ENCODE measurements at places on chromosomes 2 and 18.

DNA sequence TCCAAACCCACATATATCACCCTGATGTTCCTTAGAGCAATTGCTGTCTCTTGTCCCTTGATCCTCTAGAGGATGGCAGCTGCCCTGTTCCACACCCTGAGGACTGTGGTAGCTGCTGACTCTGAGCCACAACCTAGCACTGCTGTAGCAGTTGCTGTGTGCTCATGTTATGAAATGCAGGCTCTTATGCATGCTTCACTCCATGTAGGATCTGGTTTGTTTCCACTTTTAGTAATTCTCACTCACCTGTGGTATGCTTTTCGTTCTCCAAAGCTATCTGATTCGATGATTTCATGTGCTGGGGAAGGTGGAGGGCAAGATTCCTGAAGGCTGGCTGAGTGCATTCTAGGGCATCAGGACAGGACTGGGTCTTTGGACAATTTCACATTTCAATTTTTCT, 649.0 kb upstream of the RAB6C start:
- no peak for DNase-seq

- no peak for DNase-seq
Measured at GRCh38 chr2:42100683-42101205, 52.9 kb downstream of the PKDCC start.

GRCh38 chr2:140584471-140584870, 1546.3 kb downstream of the LRP1B start:
- no peak for DNase-seq

DNA sequence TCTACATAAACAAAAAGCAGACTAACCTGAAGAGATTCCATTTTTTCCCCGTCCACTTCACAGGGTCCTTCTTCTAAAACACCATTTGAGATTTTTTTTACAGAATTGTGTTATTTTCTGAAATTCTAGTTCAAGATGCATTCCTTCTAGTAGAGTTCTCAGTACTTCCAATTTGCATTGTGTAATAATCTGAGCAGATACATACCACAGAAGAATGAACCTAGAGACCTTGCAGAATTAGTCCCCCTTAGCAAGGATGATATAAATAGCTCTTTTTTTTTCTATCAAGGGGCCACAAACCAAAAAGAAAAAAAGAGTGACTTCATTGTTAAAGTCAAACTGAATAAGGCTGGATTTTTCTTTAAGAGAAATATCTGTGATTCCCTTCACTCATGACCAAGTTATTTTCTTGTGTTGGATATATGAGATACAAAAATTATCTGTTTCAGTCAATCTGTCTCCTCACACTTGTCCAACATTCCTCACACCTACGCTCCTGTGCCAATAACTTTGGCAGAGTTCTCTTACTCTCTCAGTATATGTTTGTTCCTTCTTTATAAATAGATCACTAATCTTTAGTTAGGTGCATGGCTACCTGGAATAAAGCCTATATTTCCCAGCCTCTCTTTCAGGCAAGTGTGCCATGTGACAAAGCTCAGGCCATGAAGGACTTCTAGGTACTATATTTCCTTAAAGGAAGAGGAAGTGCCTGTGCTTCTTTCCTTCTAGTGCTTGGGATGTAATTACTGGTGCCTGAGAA, 183.5 kb downstream of the ZNF385B start:
- DNase-seq, result no peak

DNA sequence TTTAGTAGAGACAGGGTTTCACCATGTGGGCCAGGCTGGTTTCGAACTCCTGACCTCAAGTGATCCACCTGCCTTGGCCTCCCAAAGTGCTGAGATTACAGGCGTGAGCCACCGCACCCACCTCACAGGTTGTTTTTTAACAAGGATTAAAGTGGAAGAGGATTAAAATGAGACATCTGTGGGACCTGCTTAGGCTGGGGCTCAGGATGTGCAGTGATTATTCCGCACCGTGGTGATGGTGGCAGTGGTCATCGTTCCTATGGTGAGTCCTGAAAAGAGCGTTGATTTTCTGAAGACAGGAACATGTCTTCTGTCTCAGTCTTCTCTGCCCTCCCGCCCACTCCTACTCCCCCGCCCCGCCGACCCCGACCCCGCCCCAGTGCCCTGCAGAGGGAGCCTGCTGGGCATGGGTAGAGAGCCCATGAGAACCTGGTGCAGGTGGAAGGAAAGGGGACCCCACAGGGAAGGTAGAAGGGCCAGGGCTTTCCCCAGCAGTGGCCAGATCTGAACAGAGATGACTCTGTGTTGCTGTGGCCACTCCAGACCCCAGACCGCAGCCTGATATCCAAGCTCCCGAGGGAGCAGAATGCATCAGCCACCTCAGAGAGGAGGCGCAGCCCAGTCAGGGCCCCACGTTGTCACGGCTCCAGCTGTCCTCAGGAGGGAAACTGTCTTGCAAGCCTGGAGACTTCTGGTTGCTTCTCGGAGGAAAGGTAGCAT, 34.5 kb upstream of the FOSL2 start:
- DNase-seq, result no peak

GRCh38 chr2:9333591-9334171, 89.6 kb downstream of the ITGB1BP1 start:
- DNase-seq, result no peak

- DNase-seq, result no peak
Measured at GRCh38 chr2:134386310-134386709, 132.4 kb downstream of the MGAT5 start.

GRCh38 chr2:169071455-169071854, 2.1 kb downstream of the DHRS9 start:
- DNase-seq, result no peak

DNA sequence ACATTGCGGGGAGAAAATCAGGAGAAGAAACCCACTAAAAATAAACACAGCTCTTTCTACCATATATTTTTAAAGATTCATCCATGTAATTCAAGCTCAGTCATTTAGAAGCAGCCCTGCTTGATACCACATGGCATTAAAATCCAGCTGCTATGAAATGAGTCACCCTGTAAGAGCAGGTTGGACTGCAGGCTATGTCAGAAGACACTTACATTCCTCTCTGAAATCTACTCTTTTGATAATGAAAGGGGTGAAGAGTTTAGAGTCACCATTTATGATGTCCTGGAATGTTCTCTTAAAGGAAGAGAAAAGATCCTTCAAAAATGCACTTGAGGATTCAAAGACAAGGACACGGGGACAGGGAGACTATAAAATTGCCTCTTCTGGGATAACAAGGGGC, 100.6 kb upstream of the APCDD1 start:
- DNase-seq, result no peak

DNA sequence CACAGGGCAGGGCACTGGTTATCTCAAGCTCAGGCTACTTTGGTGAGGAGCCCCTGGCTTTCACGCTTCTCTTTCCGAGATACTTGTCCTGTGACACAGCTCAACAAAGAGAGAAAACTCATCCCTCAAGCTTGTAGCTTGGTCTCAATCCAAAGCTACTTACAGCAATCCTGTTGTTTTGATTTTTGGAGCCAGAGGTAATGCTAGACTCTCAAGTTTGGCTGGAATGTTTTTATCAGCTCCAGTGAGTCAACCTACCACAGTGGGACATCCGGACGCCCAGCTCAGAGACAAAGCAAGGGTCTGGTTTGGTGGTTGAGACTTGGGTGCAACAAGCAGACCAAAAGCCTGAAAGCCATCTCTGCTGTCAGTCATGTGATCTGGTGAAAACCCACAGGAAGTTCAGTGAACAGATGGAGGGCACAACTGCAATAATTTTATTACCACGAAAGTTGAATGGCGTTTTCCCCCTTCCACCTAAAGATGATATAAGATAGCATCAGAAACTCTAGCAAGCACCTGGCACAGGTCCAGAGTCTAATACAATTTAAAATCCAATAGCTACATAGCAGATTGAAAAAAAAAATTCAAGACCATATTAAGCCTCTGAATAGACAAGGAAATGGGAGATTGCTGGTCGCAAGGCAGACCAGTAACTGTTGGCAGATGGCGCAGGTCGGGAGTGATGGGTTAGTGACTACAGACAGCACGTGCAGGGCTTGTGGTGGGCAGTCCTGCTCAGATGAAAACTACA, 102.3 kb upstream of the SMAD7 start:
- DNase-seq, result no peak

- DNase-seq, result no peak
Measured at GRCh38 chr2:226788881-226789490, 10.6 kb downstream of the IRS1 start.

DNA sequence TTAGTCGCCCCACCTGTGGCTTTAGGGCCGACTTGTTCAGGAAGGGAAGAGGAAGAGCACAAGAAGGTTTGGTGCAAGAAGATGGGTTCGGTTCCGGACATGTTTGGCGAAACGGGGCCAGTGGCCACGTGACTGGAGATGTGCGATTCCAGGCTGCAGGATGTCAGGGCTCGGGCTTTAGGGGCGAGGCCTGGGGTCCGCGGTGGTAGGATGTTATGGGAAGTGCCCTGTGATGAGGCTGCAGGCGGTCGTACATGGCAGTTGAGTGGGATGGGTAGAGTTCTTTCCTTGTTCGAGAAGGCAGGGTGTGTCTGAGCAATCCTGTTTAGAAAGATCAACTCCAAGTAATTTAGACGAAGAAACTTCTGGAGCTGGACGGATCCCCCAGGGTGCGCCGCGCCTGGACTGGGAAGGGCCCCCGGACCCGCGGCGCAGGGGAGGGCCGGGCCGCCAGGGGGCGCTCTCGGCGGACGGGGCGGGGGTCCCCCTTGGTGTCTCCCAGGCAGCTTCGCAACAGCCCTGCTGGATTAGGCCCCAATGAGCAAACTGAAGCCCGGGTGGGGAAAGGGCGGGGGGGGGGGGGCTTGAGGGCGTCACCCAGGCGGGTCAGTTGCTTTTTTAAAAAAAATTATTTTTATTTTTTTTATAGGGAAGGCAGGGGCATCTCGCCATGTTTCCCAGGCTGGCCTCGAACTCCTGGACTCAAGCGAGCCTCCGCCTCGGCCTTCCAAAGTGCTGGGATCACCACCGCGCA, 17.2 kb upstream of the SDC1 start:
- no peak for DNase-seq

DNA sequence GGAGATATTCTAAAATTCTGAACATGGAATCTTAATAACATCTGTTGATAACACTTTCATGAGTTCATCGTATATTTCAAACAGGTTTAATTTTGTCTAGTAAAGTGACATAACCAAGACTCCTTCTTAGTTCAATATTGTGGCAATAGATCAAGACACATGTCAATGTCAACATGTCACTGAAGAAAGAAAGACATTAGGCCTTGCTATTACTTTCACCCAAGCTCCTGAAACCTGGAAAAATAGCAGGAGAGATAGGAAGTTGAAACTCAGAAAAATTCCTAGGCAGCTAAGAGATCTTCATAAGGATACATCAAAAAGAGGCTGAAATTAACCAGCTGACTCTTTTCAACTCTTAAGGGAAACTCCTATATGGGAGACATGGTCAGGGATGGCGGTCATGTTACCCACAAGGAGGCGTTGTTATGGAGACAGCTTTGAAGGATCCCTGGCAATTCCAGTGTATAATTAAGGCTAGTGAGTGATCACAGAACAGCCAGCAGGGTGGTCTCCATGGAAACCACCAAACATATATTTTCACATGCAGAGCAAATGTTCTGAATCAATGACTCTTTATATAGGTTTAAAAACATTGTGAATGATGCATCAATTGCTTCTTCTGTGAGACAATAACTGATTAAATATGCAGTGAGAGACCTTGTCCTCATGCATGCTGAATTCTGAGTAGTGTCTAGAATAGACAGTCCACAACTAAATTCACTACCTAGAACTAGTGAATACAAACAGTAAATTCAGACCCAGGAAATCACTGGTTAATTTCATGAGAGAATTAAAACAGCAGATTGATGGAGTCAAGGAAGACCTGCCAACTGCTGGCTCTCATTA, 115.3 kb upstream of the RIOK3 start:
- no peak for DNase-seq

GRCh38 chr2:226274143-226274542, 525.5 kb downstream of the IRS1 start:
- DNase-seq, result no peak

GRCh38 chr2:24080701-24081100, 3.9 kb downstream of the TP53I3 start:
- DNase-seq, result no peak

DNA sequence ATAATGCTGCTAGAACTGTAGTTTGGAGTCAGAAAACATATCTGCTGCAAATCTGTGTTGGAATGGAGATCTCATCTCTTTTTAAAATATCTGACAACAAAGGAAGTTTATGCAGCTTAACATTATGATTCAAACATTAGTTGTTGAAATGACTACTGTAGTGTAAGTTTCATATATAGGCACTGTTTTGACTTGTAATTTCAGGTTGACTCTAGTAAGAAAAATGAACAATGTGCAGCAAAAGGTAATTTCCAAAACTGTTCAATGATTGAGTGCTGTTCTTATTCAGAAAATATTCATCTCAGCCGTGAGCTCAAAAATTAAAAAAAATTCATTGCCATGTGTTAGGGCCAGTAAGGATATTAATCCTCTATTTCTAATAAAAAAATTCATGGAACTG, 48.5 kb downstream of the CCDC138 start:
- DNase-seq, result no peak

GRCh38 chr2:66477135-66477842, 42.4 kb downstream of the MEIS1 start:
- DNase-seq, result no peak

- no peak for DNase-seq
Measured at GRCh38 chr2:64657411-64657810, 3.7 kb upstream of the SERTAD2 start.

DNA sequence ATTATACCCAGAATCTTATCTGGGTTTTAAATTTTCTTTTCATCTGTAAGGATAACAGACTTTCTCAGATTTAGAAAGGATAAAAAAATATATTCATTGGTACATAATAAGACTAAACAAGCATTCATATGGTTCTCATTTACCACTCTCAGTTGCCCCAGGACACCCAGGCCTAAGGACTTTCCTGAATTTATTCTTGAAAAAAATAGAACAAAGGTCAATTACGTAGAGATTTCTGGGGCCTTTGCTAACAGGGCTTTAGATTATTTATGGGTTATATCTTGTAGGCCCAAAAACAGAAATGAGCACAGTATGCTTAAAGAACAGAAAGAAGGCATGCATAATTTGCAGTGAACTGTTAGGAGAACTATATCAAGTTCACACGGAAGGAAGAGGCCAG, 269.0 kb upstream of the COL3A1 start:
- DNase-seq, result no peak

DNA sequence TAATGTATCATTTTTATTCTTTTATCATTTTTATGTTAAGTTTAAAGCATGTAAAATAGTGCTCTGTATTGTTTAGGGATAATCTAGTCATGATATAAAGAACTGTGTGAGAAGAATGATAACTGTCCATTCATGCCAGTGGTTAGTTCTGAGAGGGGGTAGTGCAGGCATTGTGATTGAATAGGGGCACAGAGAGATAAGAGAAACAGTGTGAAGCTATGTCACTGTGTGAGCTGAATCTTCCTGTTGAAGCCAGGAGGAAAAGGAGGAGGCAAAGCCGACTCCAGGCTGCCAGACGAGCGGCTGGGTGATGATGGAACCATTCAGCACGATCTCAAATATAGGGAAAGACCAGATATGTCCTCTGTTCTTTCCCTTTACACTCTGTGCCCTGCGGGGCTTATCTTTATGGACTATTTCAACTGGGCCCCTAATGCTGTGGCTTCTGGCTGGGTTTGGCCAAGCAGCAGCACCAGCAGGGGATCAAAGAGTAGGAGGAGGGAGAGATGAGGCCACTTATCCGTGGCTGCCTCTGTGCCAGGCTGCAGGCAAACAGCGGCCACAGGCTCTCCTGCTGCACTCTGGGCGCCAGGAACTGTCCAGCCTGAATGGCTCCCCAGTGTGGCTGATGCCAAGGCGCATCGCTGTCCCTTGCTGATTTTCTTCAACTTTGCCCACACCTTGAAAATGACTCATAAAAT, 128.0 kb downstream of the SPP2 start:
- DNase-seq, result no peak

- DNase-seq, result no peak
Measured at GRCh38 chr18:8322486-8322885, 286.8 kb upstream of the RAB12 start.

- no peak for DNase-seq
Measured at GRCh38 chr2:237742614-237743013, 56.0 kb upstream of the RBM44 start.

Measured in stimulated activated CD8-positive, alpha-beta memory T cell treated with anti-CD3 and anti-CD28 coated beads, Interleukin-7, amount 100 ng/mL, for 24 hours (primary cell).